GF-D8 (cell line): ENCODE measurements at places on chromosomes 12 and 14.

DNA sequence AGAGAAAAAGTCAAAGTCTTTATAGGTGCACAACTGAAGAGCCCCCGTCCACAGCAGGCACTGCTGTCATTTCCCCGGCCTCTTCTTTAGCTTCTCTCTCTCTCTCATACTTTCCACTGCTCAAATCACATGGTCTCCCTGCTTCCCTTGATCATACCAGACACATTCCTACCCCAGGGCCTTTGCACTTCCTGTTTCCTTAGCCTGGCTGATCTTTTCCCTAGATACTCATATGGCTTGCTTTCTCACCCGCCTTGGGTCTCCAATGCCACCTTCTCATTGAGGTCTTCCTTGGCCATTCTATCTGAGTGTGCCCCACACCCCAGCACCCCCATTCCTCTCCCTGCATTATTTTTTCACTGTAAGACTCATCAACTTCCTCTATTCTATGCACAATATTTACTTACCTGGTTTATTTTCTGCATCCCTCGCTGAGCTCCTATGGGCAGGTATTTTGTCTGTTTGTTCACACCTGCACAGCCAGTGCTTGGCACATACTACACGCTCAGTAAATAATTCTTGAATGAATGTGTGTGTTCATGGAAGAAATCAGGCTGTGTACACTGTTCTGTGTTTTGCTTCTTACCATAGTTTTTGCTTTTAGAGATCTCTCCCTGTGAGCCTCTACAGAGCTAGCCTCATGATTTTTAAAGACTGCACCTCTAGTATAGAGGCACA lies 31.9 kb downstream of the SERPINA1 start:
- DNase-seq, result no peak

DNA sequence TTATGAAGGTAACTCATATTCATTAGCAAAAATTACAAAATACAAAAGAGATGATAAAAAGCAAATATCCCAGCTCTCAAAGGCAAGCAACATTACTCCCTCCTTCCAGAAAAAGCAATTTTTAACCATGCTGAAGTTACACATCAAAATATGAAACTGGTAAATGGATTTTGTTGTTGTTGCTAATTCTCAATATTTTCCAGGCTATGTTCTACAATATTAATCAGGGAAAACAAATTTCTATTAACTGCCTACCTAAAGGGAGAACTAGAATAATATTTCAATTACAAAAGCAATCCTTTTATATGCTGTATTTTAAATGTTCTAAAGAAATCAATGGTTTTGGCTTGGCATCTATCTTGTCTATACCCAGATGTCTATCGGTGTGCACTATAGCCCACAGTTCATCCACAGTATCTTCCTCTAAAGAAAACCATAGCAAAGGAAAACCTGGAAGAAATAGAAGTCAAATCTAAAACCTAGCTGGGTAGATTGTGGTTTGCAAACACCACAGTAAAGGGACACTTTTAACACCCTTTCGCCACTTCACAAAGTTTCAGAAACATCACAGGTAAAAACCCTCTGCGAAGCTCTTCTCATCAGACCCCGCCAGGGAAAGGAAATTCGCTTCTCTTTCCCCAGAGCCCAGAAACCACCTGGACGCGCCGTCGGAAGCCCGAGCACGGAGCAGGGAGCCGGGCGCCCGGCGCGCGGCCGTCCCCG lies 32.0 kb downstream of the TC2N start:
- DNase-seq, result no peak

GRCh38 chr12:102652645-102653313 lies 172.4 kb upstream of the IGF1 start:
- no peak for DNase-seq

- DNase-seq, result peak; percentile 51
Observed at GRCh38 chr12:94178882-94179281, 30.5 kb downstream of the PLXNC1 start.

GRCh38 chr12:125418902-125419564 lies 353.8 kb downstream of the AACS start:
- DNase-seq, result no peak

DNA sequence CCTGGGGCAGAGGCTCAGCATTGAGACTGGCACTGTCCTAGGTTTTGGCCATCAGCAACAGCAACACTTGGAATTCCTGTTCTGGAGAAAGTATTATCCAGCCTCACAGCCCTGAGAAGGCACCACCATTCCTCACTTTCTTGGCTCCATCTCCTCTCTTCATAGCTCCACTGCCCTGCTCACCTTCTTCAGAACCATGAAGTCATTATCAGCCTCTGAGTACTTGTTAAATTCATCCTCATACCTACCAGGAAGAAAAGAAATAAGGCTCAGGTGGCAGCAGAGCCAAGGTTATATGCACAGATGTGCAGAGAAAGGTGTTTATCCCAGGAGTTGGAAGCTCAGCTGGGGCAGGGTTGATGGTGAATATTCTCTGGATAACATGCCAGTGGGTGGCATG lies 25.4 kb downstream of the KRT76 start:
- DNase-seq, result no peak

GRCh38 chr12:121124402-121125109 lies 8.1 kb upstream of the P2RX7 start:
- DNase-seq, result no peak

- DNase-seq, result no peak
Observed at GRCh38 chr12:132444957-132445883, 44.7 kb upstream of the FBRSL1 start.

DNA sequence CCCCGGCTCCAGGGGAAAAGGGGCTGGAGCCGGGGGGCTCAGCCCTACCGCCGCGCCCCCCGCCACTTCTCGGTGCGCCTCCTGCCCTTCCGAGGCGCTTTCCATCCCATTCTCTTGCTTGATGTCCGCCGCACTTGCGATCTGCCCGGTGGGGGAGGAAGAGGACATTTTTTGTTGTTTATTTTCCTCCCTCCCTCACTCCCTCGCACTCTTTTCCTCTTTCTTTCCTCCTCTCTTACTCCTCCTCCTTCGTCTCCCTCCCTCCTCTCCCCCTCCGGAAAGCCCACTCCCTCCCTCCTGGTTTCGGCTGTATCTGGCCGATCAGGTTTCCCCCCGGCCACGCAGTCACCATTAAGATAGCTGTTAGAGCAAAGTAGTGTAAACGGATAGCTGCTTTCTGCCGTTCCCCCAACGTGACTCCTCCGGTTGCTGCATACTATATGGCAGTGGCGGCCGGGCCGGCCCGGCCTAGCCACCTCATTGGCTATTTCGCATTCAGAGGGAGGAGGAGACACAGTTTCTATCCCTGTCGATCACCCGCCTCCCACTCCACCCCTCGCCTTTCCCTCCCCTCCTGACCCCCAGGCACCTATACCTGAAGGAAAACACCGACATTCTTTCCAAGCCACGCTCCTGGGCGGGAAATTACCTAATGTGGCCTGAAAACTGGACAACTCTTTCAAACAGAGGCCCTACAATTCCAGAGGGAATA lies at the start of gene SIX4:
SIX4 (minus strand) TSS at position 445 of the 712 bp plus-strand sequence; CDS start at position 168, 277 bp downstream.
- DNase-seq, result peak; percentile 46

DNA sequence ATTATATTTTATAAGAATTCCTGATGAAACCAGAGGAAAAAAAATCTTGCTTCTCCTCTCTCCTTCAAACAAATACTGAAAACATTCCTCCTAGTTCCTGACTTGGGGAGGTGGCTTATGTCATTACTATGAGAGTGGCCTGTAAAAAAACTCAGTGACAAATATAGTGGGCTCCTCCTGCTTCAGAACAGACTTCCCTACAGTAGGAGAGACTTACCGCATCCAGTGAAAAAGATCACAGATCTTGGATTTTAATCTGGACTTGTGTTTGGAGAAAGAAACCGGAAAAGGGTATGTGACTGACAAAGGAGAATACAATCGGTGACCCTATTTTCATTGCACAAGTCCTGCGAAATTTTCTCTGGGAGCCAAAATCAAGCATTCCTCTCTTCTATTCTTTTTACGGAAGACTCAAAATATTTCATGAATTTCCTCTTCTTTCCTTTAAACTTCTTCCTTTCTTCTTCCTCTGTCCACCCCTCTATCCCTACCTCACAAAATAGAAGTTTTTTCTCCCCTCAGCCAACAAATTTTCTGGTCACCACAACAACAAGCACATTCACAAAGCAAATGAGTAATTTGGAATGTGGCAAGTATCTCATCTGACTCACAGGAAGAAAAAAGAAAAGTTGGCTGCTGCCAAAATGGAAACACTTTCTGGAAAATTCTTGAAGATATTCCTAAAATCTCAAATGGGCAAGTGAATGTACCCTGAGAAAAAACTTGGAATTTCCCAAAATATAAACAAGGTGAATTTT lies 185.1 kb upstream of the CDKN3 start:
- no peak for DNase-seq

- DNase-seq, result no peak
Observed at GRCh38 chr12:19440916-19441315, 1.6 kb downstream of the AEBP2 start.

DNA sequence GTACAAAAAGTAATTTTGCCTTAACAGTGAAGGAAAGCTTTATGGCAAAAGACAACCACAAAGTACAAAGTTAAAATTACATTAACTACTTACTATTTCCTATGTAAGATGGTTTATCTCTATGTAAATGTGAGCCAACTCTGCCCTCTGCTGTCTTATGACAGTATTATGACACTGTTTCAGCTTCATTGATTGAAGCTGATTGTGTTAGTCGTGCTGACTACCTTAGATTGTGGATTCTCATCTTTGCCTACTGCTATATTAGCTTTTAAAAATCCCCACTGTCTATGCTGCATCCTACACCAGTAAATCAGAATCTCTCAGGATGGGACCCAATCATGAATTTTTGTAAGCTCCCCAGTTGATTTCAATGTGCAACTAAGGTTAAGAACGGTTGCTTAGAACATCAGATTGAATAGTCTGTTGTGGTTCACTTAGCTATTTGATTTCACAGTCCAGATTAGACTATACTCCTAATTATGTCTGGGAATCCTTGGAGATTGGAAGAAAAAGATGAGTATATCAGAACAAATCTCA lies 12.2 kb upstream of the SPTB start:
- DNase-seq, result peak; percentile 3

DNA sequence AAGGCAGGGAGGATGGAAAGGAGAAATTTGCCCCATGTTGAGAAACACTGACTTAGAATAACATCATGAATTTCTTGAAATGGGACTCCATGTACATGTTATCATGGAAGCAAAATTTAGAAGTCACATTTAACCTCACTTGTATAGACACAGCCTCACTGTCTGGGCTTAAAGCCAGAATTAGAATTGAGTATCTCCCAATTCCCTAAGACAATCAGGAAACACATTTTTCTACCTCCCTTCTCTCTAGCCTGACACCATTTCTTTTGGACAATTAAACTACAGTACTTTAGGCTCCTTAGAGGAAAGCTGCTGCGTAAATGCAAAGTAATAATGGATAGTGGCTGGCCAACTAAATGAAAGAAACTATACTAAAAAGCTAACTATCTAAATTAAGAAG lies 795.5 kb downstream of the C12orf50 start:
- no peak for DNase-seq

DNA sequence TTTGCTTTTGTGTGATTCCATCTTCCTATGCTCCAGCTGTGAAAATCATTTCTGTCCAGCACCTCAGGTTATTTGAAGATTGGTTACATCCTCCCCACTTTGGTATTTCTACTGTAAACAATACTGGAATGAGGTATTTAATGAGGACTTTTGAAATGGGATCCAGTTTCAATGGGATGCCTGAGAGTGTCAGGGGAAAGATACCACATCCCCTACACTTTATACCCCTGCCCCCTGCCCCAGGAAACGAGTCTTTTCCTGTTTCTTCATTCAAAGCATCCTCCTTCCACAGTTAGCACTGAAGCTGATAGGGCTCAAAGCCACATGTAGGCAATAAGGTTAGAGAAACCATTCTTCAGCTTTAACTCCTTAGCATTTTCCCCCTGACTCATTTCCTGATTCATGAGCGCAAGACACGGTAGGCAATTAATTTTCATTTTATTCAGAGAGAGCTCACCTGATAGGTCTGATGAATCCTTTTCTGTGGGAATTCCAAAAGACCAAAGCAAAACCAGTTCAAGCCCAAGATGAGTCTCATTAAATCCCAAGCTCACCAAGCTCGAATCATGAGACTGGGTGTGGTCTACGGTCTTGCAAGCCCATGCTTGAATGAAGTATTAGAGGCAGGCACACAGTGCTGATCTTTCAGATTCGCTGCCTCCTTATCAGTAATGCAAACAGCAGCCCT lies 143.6 kb upstream of the CRY1 start:
- no peak for DNase-seq

DNA sequence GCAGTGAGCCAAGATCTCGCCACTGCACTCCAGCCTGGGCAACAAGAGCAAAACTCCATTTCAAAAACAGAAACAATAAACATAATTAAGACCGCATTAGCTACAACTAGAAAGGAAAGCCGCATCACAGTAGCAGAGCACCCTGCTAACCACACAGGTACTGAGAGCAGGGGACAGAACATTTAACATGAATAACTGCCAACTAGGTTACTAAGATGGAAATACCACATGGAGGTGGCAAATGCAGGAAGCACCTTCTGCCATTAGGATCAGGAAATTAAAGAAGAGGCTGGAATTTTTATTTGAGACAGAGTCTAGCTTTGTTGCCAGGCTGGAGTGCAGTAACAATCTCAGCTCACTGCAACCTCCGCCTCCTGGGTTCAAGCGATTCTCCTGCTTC lies 41.9 kb downstream of the CDC42BPB start:
- no peak for DNase-seq

DNA sequence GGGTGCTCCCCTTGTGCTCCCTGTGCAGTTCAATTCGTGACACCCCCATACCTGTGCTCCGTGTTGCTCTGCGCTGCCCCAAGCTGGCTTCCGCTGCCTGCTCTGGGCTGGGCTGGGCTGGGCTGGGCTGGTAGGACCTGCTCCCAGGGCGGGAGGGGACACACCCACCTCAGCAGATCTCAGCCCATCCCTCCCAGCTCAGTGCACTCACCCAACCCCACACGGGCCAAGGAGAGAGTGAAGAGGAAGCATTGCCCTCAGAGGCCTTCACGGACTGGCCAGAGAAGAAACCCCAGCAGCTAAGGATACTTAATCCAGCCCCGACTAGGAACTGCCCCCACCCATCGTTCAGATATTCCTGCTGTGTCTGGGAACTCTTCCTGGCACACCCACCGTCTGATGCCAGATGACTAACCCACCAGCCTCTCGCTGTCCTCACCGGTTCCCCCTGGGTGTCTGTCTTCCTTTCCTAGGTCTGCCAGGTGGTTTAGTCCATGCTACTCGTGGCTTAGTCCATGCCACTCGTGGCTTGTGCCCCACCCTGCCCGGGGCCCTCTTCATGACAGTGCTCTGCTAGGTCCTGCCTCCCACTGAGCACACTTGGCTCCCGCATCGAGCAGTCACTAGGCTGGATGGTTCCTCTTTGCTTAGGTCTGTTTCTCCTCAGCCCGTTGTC lies at the start of gene LPAR5:
LPAR5 (minus strand) TSS at position 104 of the 676 bp plus-strand sequence. CDS start 14,711 bp downstream, outside the sequence.
- peak; percentile 38 for DNase-seq
